ENCODE measurements at places on chromosomes 16 and 17.
A peak's percentile ranks its signal among the peaks of the same experiment; 100 is the strongest.

DNA sequence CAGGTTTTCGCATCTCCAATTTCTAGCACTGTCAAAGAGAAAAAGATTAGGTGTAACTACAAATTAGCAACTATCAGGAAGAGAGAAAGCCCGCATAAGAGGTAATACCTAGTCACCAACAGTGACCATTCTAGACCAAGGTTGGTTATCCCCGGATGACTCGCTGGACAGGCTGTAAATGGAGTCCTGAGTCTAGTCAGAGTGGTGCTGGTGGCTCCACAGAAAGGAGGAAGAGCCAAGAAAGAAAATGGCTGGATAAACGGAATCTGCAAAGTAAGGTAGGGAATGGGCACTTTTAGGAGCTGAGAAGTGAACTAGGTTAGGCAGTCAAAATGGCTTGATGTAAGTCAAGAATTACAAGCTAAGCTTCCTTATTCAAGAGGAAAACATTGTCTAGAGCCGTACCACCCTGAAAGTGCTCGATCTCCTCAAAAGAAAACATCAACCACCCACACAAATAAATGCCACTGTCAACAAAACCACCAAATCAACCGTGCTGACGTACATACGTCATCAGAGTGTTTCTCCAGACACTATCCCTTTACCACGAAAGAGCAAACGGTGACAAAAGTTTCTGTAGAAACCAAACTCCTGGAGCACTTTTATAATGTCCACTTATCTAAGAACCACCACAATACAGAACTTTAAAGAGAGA, 2.2 kb downstream of the GSPT1 start:
- DNase-seq, result no peak

DNA sequence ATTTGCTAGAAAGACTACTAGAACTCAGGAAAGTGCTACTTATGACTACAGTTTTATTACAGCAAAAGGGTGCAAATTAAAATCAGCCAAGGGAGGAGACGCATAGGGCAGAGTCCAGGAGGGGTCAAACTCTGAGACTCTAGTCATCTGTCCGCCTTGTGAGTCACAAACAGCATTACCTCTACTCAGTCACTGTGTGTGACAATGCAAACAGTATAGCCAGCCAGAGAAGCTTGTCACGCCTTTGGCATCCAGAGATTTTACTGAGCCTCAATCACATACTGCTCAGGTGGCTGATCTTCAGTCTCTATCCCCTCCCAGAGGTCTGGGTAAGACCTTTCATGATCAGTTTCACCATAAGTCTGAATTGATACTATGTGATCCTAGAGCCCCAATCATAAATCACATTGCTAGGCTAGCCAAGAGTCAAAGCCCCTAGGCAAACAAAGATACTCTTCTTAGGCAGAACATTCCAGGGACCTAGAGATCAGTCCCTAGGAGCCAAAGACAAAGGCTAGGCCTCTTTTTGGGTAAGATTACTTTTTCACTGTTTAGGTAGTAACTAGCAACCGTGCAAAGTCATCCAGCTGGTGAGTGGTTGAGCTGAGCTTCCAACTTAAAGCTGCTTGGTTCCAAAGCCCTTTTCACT, 48.8 kb upstream of the CLEC19A start:
- DNase-seq, result no peak

DNA sequence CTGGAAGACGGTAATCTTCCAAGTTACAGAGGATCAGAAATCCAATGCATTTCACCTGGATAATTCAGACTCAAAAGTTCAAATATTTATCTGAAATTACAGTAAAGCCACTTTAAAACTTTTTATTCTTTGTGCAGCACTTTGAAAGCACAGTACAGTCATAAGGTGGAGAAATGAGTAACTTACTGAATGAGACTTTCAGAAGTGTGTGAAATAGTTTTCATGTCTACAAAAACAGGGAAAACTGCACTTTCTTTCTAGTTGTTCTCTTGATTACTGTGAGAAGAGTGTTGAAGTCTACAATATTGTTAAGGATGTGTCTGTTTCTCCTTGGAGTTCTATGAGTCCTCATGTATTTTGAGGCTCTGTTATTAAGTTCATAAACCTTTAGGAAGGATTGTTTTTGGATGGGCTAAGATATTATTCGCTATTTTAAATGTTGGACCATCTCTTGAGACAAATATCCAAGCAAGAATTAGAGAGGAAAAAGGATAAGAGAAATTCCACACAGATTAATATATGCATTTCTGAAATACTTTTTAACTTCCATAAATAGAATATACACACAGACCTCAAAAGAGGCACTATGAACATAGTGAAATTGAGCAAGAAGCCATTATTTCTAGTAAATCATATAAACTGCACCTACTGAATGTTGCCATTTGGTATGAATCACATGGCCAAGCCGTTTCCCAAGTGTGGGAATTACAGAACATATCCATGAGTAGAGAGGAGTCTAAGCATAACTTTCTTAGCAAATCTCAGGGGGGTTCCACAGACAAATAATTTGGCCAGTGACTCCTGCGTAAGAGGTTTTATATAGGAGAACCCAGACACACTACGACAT, 83.6 kb upstream of the PLEKHM1 start:
- no peak for DNase-seq

- DNase-seq, result no peak
Measured at GRCh38 chr16:4333308-4333638, 17.4 kb downstream of the GLIS2 start.

DNA sequence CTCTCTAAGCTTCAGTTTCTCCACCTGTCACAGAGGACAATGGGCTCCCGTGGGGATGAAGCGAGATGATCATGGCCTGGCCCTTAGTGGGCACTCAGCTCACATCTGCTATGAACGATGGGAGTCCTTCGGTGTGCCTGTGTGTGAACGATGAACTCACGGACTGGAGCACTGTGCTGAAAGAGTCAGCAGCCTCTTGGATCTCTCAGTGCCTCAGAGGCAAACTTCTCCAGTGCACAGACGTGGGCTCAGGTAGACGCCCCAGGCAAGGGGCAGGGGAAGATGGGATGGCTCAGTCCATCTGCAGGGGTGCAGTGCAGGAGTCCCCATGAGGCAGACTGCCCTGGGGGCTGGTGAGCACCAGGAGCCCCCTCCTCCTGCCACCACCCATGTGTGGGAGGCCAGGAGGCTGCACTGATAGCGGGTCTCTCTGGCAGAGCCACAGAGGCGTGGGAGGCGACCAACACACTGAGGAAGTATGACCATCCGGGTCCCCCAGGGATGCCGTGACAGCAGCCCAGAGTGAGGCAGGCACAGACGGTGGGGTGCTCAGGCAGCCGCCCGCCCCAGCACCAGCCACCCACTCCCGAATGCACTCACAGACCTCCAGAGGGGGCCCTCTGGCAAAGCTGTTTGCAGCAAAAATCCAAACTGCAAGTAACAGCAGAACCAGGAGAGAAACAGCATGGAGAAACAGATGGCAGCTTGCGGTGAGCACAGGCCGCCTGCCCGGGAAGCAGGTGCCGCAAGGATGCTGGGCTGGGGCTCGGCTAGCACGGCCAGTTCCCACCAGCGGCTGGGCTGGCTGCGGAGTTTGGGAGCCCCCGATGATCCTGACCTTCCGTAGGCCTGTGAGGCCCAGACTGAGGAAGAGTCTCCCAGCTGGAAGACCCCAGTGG, 82.7 kb downstream of the RPH3AL start:
- DNase-seq, result peak; percentile 57

Data from DMS 273 treated with DMSO at 0.1 percent for 48 hours (cell line).